CD4-positive, CD25-positive, alpha-beta regulatory T cell (primary cell): ENCODE measurements at places on chromosomes 11 and 22.
A peak's percentile ranks its signal among the peaks of the same experiment; 100 is the strongest.

DNA sequence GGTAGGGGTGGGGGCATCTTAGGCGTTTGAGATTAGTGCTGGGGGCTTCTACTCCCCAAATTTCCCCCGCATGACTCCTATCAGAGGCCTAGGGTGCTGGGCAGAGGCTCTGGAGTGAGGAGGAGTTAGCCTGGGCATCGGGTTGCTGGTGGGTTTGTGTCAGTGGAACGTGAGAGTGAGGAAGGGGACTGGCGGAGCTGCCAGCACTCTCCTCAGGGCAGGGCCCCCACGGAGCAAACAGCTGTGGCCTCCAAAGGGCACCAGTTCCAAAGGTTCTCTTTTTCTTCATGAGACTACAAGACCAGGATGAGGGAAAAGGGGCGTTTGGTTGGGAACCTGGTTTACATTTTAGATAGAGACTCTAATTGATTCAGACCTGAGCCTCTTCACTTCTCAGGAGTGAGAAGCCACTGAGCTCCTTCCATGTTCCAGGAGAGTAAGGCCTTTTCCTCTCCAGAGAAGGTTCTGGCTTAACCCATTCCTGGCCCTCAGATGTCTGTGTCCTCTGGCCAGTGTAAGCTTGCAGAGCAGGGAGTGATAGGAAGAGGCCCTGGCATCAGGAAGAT is 35.6 kb upstream of the CDON start:
- DNase-seq = no peak

DNA sequence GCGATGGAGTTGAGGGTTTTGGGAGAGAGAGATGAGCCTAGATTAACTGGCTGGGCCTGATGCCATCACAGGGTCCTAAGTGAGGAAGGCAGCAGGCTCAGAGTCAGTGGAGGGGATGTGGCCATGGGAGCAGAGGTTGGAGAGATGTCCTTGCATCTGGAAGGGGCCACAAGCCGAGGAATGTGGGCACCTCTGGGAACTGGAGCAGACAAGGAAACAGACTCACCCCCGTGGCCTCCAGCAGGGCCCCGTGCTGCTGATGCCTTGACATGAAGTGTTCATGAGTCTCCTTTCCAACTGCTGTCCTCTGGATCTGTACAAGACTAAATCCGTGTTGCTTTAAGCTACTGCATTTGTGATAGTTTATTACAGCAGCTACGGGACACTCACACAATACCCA is 49.2 kb downstream of the SHISAL1 start:
- no peak for DNase-seq

DNA sequence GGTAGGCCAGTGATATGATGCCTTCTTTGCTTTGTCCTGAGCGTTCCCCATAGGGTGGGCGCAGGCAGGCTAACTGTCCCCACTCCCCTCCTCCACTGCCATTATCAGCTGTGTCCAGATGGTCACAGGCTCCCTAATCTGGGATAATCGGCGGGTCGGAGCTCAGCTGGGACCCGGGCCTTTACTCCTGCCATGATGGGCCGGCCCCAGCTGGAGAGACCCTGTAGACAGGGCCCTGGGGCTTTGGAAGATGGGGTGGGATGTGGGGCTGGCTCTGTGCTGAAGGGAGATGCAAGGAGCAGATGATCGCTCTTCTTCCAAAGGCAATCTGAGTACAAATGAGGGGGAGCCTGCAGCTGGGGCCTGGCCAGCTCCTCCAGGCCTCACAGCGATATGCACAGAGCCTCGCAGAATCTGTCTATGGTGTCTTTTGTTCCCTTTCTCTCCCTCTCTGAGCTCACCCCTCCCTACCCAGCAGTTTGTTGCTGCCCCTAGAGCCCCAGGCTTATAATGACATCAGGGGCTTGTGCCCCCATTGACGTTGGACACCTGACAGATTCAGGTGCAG is 11.9 kb downstream of the KLHL35 start:
- DNase-seq = no peak

DNA sequence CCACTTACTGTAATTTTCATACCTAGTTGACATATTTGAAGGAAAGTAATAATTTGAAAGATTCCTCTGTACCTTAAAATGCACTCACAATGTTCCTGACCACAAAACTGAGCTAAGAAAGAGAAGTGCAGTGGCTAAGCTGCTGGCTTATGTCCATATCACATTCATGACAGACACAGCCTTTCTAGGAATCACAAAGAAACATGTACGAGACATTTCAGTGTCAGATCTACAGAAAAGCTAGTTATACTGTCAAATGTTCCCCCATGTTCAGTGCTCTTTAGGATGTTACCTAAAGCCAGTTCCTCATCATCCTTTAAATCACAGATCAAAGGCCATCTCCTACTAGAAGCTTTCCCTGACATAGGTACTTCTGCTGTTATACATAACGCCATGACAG is 142.2 kb upstream of the C11orf58 start:
- no peak for DNase-seq

- no peak for DNase-seq
These were observed 7.0 kb upstream of the MALAT1 start for GRCh38 chr11:65491614-65492386.

DNA sequence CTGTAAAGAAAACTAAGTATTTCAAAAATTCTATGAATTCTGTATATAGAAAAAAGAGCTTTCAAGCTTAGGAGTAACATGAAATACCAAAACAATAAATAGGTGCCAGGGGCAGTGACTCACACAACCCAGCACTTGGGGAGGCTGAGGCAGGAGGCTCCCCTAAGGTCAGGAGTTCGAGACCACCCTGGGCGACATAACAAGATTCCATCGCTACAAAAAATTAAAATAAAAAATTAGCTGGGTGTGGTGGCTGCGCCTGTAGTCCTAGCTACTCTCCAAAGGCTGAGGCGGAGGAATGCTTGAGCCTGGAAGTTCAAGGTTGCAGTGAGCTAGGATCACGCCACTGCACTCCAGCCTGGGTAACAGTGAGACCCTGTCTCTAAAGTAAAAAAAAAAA is 21.5 kb downstream of the ZNF280B start:
- DNase-seq = no peak

DNA sequence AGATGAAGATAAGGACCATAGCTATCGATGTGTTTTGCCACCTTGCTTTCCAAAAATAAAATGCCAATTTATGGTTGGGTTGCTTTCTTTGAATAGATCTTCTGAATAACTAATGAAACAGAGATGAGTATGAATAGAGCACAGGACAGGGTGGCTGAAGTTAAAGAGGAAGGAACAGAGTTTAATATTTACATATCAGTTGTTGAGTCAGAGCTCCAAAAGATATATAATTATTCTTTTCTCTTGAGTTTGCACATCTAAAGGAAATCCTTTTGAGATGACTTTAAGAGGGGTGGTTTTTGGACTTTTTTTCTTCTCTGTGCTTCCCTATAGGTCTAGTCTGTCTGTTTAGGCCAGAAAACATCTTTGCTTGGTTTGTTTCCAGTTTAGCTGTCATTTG is 115.2 kb downstream of the DDX10 start:
- DNase-seq = no peak

DNA sequence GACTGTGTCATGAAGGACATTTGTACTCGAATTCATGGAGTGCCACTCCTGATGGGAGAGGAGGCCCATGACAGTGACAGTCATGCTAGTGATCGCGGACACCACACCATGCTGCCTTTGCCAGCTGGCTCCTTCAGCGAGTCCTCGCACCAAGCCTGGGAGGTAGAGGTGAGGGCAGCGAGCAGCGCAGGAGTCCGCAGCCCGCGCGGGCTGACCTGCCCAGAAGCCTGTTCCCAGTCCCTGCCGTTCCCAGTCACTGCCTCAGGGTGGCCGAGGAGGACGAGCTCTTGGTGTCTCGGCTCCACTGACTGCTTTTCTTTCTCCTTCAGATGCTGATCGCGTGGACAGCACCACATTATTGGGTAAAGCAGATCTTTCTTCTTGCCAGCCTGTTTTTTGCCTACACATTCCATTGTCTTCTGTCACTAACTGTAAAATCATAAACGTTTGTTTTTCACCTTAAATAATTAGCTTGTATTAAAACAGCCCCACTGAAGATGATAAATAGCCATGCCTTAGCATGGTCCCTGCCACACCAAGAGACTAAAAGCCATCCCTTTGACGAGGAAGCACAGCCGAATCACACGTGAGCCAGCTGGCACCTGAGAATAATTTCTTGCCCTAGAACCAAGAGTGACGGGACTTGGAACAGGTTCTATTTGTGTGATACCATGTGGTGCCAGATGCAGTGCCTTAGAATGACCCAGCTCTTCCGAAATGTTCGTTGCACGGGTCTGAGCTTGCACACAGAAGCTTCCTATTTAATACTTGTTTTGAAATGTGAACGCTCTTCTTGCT is 25.5 kb downstream of the FAM118A start:
- no peak for DNase-seq

GRCh38 chr11:62004473-62004872 is 37.0 kb upstream of the FTH1 start:
- no peak for DNase-seq

- no peak for DNase-seq
These were observed 7.3 kb downstream of the AIP start for GRCh38 chr11:67489885-67490726.

- DNase-seq = peak; percentile 40
These were observed 44.5 kb downstream of the ZNF280B start for GRCh38 chr22:22463855-22464540.

- DNase-seq = no peak
These were observed 23.8 kb upstream of the CAPRIN1 start for GRCh38 chr11:34027516-34028408.

- no peak for DNase-seq
These were observed 436.4 kb upstream of the CCDC90B start for GRCh38 chr11:83722392-83723119.

DNA sequence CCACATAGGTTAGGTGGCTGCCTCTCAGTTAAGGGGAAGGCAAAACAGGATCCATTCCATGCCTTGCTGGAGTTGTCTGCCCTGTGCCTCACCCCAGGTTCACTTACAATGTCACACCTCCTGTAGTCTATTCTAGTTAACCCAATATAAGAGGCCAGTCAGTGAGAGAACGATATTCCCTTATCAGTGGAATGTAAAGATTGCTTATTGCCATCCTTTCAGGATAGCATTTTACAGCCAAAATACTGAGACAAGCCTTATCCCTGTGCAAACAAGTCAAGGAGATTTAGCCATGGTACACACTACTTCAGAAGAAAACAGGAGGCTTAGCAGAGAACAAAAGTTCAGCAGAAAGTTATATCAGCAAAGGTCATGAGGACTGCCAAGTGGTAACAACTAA is 5.5 kb downstream of the CYP2R1 start:
- DNase-seq = no peak

DNA sequence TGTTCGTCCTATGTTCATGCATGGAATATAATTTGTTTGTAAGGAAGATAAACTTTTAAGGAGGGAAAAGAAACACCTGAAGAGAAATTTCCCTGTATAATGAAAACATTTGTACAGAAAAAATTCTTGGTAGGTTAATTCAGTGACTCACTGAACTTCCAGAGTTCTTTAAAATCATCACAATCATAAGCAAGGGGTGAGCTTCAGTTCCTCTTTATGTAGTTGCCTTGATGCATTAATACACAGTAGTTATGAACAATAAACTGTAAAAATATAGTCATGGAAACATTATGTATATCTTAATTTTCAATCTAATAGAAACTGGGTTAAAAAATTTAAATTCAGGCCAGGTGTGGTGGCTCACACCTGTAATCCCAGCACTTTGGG is 1.1 kb upstream of the C11orf65 start:
- no peak for DNase-seq

DNA sequence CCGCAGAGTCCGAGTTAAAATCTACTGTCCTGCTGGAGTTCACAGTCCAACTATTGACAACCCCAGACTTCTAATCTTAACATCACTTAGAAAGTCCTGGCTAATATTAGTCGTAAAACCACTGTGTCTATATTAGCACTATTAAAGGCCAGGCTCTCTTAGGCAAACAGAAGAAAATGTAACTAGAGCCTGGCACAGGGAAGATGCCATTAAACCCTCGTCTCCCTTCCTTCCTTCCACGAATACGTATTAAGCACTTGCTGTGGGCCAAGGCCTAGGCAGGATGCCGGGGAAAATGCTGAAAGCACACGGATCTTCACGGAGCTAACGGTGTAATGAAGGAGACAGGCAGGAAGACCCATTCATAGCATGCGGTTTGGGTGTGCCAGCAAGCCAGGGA is 81.5 kb upstream of the LMO1 start:
- no peak for DNase-seq

DNA sequence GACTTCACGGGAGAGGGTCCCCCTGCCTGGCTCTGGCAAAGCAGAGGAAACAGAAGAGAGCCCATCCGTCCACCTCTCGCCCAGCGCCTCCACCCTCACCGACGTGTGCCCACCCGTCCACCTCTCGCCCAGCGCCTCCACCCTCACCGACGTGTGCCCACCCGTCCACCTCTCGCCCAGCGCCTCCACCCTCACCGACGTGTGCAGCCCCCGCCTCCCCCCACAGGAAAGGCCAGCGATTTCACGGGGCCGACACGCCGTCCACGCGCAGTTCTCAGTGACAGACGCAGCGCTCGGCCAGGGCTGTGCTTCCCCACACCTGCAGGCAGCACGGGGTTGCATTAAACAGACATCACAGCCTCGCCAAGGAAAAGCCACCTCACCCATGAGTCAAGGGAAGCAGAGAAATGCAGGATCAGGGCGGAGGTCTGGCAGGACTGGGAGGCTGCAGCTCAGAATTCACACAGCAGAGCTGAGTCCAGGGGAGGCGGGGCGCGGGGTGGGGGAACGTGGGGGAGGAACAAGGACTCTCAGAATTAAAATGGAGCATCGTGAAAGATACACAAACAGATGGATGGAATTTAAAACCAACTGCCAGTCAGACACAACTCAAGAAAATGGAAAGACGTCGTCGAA is 377.7 kb downstream of the BRD1 start:
- no peak for DNase-seq

DNA sequence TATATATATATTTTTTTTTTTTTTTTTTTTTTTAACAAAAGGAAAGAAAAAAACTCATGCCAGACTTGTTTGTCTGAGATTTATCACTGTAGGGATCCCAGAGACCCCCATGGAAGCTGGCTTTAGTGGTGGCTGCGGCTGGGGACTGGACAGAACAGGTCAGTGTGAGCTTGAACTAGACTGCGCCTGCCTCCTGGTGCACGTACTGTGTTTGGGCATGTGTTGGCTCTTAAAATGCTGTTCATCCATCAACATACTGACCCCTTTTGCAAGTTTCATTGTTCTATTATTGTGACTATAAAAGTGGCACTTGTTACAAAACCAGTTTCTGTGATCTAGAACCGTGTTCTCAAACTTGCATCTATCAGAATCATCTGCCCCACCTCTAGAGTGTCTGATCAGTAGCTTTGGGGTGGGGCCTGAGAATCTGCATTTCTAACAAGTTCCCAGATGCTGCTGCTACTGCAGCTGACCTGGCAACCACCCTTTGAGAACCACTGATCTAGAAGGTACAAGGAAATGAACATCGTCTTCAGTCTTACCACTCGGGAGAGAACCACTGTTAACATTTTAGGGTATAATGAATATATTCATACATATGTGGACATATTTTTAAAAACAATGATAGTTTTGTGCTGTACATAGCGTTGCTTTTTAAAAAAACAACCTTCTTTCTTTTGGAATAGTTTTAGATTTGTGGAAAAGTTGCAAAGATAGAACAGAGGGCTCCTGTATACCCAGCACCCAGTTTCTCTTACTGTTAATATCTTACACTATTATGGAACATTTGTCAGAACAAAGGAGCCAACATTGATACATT is 54.0 kb downstream of the ZNRF3 start:
- no peak for DNase-seq

- DNase-seq = no peak
These were observed 18.2 kb downstream of the PAK1 start for GRCh38 chr11:77455740-77456139.
